ENCODE measurements at places on chromosomes 11 and 22. TPM values are rescaled to one million over a fixed set of nuclear protein-coding genes. Genes with fewer than 3 reads are reported as not detected.

ALDH3B1 gene
- total RNA-seq, result 3.3 TPM

PHETA2 gene
- 1.0 TPM for total RNA-seq

GRCh38 chr11:119134389-119134978 is 13.1 kb downstream of the HINFP start:
- DNase-seq, result no peak

DNA sequence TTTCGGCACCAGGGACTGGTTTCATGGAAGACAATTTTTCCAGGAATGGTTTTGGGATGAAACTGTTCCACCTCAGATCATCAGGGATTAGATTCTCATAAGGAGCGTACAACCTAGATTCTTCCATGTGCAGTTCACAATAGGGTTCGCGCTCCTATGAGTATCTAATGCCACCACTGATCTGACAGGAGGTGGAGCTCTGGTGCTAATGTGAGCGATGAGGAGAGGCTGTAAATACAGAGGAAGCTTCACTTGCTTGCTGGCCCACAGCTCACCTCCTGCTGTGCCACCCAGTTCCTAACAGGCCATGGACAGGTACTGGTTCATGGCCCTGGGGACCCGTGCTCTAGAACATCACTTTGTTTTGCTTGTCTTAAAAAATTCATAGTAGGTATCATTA is 41.8 kb upstream of the AMPD3 start:
- no peak for DNase-seq

DNA sequence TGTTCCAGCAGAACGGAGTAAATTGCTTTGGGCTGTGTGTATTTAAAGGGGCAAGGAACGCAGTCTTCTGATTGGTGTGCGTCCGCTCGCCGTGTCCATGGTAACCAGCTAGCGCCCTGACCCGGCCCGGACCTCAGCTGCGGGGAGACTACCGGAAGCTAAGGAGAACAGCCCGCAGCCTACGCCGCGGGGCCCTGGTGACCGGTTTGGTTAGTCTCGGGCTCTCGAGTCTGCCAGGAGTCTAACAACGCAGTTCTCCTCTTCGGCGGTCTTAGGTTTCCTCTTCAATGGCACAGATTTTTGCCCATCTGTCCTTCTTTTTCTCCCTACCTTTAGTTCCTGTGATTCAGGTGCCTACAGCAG is 3.5 kb upstream of the OR56A3 start:
- DNase-seq, result no peak

DNA sequence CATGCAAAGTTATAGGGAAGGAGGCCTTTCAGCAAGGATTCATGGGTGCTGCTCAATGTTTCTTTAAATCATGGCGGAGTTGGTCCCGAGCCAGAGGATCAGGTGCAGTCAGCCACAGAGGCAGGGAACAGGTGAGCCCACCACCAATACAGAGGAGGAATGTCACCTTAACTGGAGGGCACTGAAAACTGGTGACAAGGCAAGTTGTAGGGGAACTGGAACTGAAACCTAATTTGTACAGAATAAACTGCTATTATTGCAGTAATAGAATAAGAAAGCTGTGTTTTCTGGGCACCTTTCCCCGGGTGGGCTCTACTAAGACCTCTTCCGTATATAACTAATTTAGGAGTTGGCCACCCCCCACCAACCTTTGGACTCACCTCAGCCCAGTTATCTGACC is 296.0 kb upstream of the NARS2 start:
- no peak for DNase-seq

- no peak for DNase-seq
Observed at GRCh38 chr11:116352881-116353280, 419.9 kb downstream of the BUD13 start.

DNA sequence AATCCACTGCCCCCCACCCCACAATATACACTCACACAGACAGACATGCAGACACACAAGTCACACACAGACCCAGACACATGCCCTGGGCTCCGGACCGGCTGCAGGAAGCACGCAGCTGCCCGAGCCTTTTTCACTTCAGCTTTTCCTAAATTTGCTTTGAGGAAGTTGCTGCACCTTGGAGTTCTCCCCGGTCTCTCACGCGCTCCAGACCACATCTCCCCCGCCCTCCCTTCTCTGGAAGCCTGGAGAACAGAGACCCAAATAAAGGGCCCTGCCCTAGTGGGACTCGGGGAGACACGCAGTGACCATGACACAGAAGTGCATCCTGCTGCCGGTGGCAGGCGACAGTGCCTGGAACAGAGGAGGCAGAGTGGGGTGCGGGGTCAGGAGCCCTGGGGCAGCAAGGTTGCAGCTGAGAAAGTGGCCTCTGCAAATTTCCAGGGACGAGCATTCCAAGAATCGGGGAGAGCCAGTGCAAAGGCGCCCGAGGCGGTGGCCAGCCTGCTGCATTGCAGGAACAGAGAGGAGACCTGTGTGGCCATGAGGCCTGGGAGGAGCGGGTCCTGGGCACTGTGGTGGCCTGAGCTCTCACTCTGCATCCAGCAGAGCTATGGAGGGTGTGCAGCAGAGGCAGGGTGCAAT is 19.1 kb downstream of the RPL3 start:
- no peak for DNase-seq

DNA sequence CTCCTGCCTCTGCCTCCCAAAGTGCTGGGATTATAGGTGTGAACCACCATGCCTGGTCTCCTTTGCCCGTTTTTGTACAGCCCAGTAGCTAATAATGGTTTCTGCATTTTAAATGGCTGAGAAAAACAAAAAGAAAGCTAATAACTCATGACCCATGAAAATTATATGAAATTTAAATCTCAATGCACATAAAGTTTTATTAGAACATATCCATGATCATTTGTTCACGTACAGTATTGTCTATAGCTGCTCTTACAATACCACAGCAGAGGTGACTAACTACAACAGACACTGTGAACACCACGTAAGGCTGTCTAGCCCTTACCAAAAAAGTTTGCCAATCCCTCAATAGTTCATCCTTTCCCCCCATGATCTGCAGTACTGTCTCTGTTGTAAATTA is 6.4 kb upstream of the PLAAT2 start:
- DNase-seq, result no peak

DNA sequence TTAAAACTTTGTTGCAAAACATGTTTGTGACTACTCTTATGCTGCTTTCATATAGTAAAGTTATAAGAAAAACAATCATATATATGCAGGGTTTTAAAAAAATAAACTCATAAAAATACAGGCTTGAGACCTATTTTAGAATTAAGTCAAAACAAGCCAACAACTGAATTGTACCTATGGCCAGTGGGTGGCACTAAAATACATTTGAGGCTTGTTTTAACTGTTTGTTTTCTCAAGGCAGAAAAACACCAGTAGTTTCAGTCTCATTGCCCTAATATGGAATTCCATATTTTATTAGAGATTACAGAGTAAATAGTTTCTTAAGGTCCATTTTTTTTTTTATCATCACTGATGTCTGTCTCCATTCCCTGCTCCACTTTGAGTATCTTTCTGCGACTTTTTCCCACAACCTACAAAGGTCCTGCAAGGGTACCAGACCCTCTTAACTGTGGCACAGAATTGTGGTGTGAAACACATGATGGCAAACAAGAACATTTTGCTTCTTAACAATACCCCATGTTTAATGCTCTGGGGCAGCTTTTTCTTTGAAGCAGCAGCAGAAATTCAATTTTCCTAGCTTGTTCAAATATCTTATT is 8.5 kb upstream of the CCDC89 start:
- no peak for DNase-seq
